GOT3 (cell line): ENCODE measurements at places on chromosomes 2 and 18.

- no peak for DNase-seq
Measured at GRCh38 chr2:212940816-212941215, 210.6 kb downstream of the IKZF2 start.

DNA sequence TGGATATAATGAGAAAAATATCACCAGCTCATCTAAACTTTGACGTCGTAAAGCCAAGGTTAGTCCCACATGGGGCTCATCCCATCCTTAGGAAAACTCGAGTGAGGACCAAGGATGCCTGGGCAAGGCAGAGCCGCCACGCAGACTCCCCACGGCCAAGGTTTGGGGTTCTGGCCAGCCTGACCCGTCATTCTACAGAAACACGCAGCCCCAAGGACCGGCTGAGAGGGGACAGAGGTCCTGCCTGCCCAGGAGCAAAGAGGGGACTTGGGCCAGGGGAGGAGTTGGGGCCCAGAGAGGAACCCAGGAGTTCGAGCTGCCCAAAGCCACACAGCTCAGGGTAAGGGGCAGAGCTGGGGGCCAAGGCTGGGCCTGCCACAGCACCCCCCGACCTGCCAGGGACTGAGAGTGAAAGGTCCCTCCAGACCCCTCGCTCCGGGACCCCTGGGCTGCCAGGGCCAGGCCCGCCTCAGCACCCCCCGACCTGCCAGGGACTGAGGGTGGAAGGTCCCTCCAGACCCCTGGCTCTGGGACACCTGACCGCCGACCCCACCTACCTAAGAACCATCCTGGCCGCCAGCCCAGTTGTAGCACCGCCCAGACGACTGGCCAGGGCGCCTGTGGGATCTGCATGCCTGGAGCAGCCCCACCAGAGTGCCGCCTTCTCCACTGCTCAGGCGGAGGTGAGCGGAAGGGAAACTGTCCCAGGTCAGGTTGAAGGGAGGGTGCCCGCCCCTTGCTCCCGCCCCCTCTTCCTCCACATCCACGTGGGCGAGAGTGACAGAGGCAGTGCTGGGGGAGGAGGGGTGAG is at the start of gene PDCD1:
Gene PDCD1 (minus strand): TSS at position 689 of the 811 bp plus-strand sequence. CDS start 56 bp downstream, at position 633.
- no peak for DNase-seq

DNA sequence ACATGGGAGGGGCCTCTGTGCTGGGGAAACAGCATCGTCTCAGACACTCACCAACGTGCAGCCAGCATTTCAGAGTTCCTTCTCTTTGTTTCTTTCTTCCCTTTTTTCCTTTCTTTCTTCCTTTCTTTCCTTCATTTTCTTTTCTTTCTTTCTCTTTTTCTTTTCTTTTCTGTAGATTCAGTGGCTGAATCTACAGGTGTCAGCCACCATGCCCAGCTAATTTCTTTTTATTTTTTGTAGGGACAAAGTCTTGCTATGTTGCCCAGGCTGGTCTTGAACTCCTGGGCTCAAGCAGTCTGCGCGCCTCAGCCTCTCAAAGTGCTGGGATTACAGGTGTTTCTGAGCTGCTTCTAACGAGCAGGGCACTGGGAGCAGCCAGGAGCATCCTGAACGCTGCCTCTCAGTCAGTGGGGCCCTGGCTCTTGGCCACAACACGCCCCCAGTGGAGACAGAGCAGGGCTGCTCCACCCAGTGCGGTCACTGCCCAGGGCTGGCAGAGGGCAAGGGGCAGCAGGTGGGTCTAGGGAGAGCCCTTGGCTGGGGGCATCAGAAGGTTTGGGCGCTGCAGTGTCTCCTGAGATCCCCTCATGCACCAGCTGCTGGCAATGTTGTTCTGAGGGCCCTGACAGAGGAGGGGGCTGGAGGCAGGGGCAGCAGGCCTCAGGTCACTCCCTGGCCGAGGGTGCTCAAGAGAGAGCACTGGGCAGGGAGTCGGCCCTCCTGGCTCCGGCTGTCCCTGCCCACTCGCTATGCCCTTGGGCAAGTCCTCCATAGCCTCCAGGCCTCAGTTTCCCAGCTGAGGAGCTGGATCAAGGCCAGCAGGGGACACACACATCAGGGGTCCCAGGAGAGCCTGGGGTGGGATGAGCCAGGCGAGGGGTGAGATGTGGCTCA is 4.7 kb upstream of the KLHL30 start:
- DNase-seq: no peak

DNA sequence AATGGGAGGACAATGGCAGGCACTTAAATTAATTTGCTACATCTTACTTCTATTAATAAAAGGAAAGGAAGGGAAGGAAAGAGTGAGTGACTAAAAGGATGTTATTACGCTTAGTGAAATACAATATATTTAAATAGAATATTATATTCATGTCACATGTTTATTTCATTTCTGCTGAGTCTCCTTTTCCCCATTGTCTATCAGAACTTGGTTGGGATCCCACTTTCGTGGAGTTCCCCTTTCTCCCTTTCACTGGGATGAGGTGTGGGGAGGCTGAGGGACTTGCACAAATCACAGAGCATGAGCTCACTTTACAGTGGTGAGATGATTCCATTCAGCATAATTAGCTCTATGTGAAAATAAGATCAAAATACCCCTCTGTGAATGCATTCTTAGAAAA is 730.6 kb downstream of the TSN start:
- no peak for DNase-seq

GRCh38 chr2:118031566-118031965 is 17.7 kb upstream of the CCDC93 start:
- no peak for DNase-seq

DNA sequence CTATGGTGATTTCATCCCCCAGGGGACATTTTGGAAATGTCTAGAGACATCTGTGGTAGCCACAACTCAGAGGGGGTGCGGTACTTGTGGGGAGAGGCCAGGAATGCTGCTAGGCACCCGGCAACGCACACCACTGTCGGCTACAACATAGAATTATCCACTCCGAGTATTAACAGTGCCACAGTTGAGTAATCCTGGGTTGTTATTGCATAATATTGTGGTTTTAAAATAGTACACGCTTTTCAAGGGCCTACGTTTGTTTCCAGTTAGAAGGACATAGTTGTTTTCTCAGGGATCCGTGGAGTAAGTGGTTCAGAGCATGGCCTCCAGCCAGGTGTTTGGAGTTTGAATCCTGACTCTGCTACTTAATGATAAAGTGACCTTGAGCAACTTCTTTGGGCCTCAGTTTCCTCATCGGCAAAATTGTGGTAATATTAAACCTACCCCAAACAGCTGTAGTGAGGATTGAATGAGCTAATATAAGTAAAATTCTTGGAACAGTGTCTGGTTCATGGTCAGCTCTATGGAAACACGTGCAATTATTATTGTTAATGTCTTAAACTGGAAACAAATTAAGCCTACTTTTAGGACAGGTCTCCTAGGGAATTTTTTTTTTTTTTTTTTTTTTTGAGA is 24.5 kb downstream of the CYP27A1 start:
- peak; percentile 64 for DNase-seq

GRCh38 chr2:24842081-24843050 is 49.1 kb downstream of the CENPO start:
- DNase-seq: no peak

DNA sequence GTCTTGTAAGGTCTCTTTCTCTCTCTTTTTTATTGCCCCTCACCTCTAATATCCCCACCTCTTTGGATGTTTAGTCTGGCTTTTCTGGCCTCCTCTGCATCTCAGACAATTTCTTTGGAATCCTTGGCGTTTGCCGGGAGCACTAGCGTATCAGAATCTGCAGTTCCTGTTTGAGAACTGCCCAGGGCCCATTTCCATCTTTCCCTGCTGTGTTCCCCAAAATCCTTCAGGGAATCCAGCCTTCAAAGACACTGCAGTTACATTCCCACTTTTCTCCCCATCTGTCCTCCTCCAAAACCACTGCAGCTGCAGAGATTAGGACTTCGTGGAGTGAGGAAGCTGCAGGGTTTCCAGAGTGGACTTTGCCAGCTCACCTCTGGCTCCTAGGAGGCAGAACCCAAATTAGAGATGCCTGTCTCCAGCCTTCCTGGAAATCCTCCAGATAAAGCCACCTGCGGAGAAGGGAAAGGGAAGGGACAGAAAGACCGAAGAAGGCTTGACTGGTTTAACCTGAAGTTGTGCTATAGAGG is 2.7 kb downstream of the VSNL1 start:
- no peak for DNase-seq

DNA sequence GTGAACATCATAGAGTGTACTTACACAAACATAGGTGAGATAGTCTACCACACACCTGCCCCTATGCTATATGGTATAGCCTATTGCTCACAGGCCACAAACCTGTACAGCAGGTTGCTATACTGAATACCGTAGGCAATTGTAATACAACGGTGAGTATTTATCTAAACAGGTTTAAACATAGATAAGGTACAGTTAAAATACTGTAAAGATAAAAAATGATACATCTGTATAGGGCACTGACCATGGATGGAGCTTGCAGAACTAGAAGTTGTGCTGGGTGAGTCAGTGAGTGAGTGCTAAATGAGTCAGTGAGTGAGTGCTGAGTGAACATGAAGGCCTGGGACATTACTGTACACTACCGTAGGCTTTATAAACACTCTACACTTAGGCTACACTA is 267.0 kb upstream of the HS6ST1 start:
- no peak for DNase-seq

DNA sequence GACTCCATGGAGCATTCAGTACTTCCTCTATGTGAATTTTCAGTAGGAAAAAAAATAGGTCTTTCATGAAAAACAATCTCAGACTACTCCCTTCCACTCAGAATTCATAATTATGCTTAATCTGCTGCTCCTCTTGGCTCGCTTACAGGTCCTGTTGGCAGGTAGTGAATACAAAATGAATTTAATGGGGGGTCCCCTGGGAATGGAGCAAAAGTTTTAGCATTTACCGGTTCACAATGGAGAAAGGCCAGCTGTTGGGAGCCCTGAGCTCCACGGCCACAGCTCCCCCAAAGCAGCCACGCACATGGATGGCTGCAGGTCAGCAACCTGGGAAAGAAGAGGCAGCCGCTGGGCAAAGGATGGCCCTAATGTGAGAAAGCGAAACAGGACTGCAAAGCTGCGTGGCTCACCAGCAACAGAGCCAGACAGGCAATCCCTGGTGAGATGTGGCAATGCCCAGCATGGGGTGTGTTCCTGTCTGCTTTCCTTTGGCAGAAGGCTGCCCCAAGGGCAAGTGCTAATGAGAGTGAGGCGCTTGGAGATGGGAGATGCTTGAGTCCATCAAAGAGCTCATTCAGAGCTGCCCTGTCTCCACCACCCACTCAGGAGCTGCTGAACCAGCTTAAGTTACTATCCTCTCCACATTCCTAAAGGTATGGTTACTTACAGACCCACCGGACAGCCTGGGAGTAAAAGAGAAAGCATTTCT is 447.4 kb downstream of the EPHA4 start:
- no peak for DNase-seq

DNA sequence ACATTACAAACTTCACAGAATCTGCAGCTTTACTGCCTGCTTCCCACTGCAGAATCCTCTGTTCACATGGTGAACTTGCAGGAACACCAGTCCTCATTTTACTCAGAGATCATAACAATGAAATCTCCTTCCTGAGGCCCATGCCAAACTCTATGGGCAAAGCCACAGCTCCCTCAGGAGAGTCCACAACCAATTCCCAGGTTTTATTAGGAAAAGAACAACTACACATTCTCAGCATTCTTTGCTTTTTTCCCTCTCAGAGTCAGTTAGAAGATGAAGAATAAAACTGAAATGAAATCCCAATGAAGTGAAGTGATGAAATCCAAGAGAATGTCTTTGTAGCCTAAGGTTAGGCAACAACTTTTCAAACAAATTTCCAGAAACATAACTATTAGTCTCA is 233.7 kb downstream of the DSEL start:
- no peak for DNase-seq

DNA sequence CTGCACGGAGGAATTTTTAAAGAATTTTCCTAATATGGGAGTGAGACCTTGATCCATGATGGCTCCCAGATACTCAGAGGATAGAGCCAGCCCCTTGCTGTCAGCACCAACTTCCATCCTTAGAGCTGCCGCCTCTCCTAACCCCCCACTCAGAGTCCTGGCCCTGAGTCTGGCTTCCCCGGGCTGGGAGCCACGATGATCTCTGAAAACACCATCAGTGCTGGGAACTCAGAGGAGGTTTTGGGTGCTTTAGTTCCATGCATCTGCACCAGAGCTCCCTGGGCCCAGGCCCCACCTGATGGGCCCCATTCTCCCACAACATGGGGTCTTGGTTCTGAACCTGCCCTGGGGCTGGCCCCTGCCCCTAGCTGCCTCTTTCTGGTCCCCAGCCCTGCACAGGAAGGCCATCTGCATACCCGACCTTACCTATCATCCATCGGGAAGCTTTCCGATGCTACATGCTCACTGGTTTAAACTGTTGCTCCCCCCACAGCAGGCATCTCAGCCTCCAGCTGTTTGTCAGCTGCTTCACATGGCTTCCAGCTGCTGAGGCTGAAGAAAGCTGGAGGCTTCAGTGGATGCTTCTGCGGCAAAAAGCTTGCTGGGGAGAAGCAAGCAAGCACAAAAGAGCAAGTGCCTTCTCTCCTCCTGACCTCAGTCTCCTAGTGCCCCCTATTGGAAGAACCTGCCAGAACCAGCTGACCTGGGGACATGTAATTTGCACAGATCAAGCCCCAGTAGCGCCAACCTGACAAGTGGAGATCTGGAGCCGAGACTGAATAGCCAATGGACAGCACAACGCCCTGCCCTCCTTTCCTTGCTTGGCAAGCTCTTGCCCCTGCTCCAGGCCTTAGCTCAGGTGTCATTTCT is 24.2 kb upstream of the RHOB start:
- DNase-seq: no peak

GRCh38 chr18:58671632-58672564 is 633 bp downstream of the MALT1 start:
- DNase-seq: no peak

- no peak for DNase-seq
Measured at GRCh38 chr18:25335676-25336075, 16.3 kb downstream of the ZNF521 start.
